Pancreas (tissue), 10 donors: ENCODE measurements at places on chromosomes 16 and 17.
A peak's percentile ranks its signal among the peaks of the same experiment; 100 is the strongest.

DNA sequence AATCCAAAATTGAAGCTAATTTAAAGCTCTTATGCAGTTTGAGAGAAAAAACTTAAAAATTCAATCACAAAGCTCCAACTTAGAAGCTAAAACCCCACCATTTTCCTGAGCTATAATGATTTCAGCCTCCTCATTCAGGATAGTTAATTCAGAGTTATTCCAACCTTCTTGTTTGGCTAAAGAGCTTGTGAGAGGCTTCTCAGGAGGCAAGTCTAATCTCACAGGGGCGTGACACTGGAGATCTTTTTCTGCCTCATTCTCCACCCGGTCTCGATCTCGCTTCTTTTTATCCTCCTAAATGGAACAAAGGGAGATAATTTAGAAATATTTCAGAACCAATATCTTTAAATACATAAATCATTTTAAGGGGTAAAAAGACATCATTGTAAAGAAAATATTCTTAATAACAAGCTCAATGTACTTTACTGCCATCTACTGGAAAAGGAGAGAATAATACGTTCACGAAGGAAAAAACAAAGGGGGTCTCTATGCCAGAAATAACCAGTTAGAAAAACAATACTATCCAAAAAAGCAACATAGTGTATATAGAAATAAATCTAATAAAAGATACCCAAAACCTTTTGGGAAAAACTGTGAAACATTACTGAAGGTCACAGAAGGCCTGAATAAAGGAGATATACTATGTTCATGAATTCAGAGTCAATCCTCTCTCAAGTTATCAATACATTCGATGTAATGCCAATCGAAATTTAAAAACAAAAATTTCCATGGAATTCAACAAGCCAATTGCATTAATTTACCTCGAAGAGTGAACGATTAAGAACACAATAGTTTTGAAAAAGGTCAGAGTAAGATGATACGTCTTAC lies 13.9 kb downstream of the BRD7 start:
- DNase-seq: no peak

- peak; percentile 45 for DNase-seq
Measured at GRCh38 chr17:27381007-27381501, 75.2 kb upstream of the KSR1 start.

DNA sequence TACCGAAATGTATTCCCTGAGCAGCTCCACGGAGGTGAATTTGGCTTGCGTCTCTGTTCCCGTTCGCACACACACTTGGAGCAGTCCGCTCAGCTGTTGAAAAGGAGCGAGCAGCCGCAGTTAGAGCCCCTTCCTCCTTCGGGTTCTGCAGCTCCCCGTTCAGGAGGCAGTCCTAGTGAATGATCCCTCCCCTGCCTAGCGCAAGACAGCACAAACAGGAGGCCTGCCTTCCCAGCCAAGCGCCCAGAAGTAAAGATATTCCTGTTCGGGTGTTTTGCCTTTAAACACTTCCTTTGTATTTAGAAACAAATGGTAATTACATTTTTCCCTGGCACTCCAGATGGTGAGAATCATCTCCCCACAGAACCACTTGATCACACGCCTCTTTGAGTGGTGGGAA lies 64.7 kb downstream of the ABCC12 start:
- no peak for DNase-seq

GRCh38 chr16:47780213-47780875 lies 319.2 kb downstream of the PHKB start:
- no peak for DNase-seq

DNA sequence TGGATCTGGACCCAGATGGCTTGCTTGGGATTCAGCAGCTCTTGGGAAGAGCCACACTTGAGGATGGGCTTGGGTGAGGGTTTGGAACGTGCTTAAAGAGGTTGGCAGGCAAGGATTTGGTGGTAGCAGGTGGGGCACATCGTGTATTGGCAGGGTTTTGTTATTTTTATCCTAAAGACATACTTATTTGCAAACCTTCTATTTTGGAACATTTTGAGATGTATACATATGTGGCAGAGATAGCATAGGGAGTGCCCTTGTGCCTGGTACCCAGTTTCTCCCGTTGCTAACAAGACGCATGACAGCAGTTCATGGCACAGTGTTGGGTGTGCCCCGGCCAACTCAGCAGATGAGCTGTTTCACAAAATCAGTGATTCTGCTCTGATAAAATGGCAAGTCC lies 9.1 kb downstream of the BANP start:
- DNase-seq: no peak

- DNase-seq: no peak
Measured at GRCh38 chr17:78737332-78737731, 44.7 kb downstream of the CYTH1 start.

DNA sequence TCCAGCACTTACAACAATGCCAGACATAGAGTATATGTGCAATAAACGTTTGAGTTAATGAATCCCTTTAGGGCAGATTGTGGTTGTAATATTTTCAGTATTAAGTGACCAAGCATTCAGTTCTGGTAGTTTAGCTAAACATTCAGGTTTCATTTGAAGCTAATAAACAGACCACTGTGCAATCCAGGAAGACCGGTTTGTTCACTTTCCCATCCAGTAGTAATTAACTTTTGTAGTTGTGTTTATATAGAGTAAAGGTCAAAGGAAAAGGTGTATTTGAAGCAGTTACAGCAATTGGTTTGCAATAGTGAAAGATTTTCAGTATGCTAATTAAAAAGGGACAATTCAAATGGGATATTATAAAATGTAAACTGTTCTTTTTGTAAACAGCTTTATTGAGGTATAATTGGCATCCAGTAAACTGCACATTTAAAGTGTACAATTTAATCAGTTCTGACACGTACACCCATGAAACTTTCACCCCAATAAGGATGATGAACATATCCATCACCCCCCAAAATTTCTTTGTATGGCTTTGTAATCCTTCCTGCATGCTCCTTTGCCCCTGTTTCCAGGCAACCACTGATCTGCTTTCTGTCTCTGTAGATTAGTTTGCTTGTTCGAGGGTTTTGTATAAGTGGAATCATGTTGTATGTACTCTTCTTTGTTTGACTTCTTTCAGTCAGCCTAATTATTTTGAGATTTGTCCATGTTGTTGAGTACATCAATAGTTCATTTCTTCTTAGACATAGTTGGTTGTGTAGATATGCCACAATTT lies 26.3 kb downstream of the MRTFB start:
- DNase-seq: no peak

DNA sequence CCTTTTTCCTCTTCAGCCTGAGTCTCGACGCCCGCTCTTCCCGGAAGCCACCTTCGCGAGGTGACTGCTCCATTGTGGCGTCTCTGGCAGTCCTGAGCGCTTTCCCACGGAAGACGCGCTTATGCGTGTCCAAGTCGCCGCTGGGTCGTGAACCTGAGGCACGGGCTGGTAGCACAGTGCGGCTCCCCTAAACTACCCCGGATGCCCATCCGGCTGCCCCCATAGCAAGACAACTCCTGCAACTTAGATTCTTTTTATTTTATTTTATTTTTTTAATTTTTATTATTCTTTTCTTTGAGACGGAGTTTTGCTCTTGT lies 2.1 kb upstream of the ESRP2 start:
- no peak for DNase-seq

GRCh38 chr17:28959471-28959871 lies 8.2 kb upstream of the PHF12 start:
- no peak for DNase-seq

GRCh38 chr17:34420900-34421299 lies 57.9 kb upstream of the CCL1 start:
- DNase-seq: no peak

DNA sequence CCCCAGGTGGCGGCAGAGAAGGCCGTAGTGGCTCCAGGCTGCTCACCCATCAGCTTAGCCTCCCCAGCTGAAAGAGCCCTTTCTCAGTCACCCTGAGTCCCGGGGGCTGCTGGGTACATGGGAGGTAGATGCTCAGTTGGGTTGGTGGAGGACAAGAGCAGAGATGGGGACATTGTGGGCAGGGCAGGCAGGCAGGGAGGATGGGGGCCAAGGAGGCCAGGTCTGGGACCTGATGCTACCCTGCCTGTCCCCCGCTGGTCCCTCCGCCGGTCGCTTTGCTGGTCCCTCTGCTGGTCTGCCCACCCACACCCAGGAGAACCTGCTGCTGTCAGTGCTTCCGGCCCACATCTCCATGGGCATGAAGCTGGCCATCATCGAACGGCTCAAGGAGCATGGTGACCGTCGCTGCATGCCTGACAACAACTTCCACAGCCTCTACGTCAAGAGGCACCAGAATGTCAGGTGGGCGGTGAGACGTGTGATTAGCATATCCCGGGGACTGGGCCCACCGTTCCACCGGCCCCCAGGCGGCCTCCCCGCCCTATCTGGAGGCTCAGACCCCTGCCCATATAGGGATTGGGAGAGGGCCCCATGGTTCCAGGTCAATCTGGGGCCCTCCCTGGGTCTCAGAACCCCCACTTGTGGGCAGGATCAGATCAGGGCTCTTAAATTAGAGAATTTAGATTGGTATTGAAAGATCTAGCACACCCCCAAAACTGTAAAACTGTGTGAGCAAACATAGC lies 26.9 kb downstream of the ADCY7 start:
- DNase-seq: no peak

DNA sequence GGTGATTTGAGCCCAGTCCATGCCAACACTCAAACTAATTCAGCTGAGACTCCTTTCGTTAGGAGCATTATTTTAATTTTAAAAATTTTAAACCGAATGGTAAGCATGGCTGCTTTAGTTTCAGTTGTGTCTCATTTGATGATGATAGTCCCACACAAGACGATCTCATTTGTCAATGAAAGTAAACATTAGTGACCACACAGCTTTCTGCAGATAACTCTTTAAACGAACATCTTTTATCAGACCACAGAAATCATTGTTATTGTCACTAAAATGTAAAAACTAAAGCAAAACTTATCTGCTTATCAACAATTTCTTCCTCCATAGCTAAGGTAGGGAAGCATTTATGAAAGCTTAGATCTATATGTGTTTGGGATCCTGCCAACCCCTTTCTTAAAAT lies 382.2 kb downstream of the ZFHX3 start:
- no peak for DNase-seq
